ENCODE measurements at places on chromosomes 16 and 17. TPM values are rescaled to one million over a fixed set of nuclear protein-coding genes. Genes with fewer than 3 reads are reported as not detected.

- peak overlapping the region; percentile 61 for H3K27ac ChIP-seq
- H3K27me3 ChIP-seq = no peaks in the 10 kb centered on the region
- DNase-seq = no peak
- no peak overlapping the region for H3K4me3 ChIP-seq
These were observed 581.0 kb upstream of the CDH11 start for GRCh38 chr16:65702707-65703402.

GRCh38 chr17:3732210-3732621 is 8.5 kb downstream of the HASPIN start:
- peaks cover 4% of the 10 kb centered on the region for H3K4me1 ChIP-seq
- H3K27ac ChIP-seq = no peak overlapping the region
- H3K36me3 ChIP-seq = no peaks in the 10 kb centered on the region
- no peak overlapping the region for H3K4me3 ChIP-seq
- no peak for DNase-seq

DNA sequence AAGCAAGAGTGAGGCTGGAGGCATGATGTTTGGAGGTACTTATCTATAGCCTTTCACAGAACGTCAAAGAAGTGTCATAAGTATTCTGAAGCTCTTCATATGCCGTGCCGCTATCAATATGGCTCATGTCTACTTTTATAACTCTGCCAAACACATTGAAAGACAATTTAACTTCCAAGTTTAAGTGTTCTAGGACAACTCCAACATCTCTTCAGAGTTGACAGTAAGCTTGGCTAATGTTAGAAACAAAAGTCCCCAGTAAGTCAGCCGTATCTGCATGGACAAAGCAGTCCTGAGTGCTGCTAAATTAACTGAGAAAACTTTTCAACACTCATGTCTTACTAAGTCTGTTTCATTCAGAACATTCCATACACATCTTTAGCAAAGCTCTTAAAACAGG is 32.2 kb downstream of the GRB2 start:
- no peak overlapping the region for H3K4me3 ChIP-seq
- peaks cover 21% of the 10 kb centered on the region for H3K36me3 ChIP-seq
- no peak for DNase-seq
- H3K4me1 ChIP-seq = peaks cover 4% of the 10 kb centered on the region
- H3K27ac ChIP-seq = no peak overlapping the region

GRCh38 chr16:57781741-57782606 is 20.3 kb downstream of the KIFC3 start:
- H3K4me3 ChIP-seq = no peak overlapping the region
- H3K36me3 ChIP-seq = peaks cover 51% of the 10 kb centered on the region
- no peak overlapping the region for H3K27ac ChIP-seq
- no peaks in the 10 kb centered on the region for H3K4me1 ChIP-seq
- DNase-seq = no peak
- H3K27me3 ChIP-seq = no peaks in the 10 kb centered on the region

GRCh38 chr16:81967358-81967757 is 43.9 kb downstream of the SDR42E1 start:
- no peaks in the 10 kb centered on the region for H3K4me1 ChIP-seq
- no peak overlapping the region for H3K27ac ChIP-seq
- H3K4me3 ChIP-seq = no peak overlapping the region
- H3K36me3 ChIP-seq = no peaks in the 10 kb centered on the region
- no peaks in the 10 kb centered on the region for H3K27me3 ChIP-seq

DNA sequence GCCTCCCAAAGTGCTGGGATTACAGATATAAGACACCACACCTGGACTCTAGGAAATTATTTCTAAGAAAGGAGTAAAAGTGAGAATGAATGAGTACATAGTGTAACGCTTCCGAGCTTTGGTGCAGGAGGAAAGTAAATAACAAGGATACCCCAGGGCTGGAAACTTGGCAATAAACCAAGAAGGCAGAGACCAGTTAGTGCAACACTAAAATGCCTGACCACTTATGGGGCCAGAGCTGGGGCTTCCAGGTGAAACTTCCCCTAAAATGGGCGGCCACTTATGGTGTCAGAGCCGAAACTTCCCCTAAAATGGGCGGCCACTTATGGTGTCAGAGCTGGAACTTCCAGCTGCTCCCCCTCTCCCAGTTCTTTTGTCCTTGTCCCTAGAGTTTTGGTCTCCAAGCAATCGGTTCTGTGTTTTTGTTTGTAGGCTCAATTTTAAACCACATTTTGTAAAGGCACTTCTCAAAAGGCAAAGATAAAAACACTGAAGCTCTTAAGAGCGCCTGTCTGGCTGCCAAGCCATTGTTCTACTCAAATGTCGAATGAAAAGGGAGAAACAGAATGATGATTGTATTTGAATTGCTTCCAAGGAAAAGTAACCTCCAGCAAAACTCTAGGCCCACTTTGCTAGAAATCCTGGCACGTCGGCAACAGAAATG is 63.9 kb downstream of the NXN start:
- H3K4me1 ChIP-seq = peaks cover 15% of the 10 kb centered on the region
- DNase-seq = peak; percentile 82
- H3K36me3 ChIP-seq = peaks cover 4% of the 10 kb centered on the region
- H3K27ac ChIP-seq = peak overlapping the region; percentile 91
- H3K4me3 ChIP-seq = no peak overlapping the region
- H3K27me3 ChIP-seq = no peaks in the 10 kb centered on the region

DNA sequence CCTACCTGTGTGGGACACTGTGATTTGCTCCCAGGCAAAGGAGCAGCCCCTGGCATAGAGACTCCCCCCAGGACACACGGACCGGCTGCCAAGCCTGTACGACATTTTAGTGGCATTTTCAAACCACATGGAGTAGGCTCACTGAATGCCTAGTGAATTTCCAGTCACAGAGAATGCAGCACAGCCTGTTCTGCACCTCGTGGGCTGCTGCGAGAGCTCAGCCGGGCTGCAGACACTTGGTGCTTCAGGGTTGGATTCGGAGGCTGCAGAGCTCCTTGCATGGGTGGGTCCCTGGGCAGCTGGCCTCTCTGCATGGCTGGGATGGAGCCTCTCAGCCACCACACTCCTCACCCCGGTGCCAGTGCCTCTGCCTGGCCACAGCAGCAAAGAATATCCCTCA is 51.2 kb upstream of the HNF1B start:
- no peaks in the 10 kb centered on the region for H3K36me3 ChIP-seq
- no peak overlapping the region for H3K4me3 ChIP-seq
- H3K27ac ChIP-seq = no peak overlapping the region
- no peaks in the 10 kb centered on the region for H3K4me1 ChIP-seq
- H3K27me3 ChIP-seq = no peaks in the 10 kb centered on the region

GRCh38 chr17:75507733-75508719 is 7.3 kb downstream of the CASKIN2 start:
- DNase-seq = no peak
- peaks cover 75% of the 10 kb centered on the region for H3K4me1 ChIP-seq
- no peak overlapping the region for H3K4me3 ChIP-seq
- H3K27me3 ChIP-seq = no peaks in the 10 kb centered on the region
- H3K36me3 ChIP-seq = peaks cover 88% of the 10 kb centered on the region

DNA sequence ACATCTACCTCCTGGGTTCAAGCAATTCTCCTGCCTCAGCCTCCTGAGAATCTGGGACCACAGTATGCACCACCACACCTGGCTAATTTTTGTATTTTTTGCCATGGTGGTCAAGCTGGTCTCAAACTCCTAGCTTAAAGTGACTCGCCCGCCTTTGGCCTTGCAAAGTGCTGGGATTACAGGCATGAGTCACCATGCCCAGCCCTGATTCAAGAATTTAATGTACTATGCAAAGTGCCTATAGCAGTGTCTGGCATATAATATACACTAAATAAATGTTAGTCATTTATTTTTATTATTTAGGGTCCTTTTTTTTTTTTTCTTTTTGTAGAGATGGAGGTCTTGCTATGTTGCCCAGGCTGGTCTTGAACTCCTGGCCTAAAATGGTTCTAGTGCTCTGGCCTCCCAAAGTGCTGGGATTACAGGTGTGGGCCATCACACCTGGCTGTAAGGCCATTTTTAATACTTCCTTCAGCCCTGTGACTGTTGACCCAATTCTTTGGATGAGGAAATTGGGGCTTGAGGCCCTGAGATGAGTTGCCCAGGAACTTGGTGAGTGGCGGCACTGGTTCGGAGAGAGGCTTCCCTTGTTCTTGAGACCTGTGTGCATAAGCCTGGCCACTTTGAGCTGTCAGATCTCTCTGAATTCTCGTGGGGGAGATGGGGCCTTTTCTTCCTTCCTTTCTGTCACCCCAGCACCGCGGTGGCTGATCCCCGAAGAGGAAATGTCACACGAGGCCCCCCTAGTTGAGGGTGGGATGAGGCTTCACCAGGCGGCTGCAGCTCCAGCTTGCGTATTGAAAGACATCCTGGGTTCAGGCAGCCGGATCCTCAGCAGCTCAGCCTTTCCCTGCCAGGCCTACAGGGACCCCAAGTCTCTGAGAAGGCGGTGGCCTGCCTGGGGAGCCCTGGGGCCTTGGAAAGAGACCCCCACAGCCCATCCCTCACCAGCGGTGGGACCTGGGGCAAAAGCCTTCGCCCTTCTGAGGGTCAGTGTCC is 38.7 kb downstream of the LAT start:
- no peak overlapping the region for H3K4me3 ChIP-seq
- H3K27ac ChIP-seq = no peak overlapping the region
- H3K4me1 ChIP-seq = no peaks in the 10 kb centered on the region
- DNase-seq = no peak
- no peaks in the 10 kb centered on the region for H3K27me3 ChIP-seq
- H3K36me3 ChIP-seq = no peaks in the 10 kb centered on the region

- peaks cover 54% of the 10 kb centered on the region for H3K4me1 ChIP-seq
- DNase-seq = no peak
- no peak overlapping the region for H3K27ac ChIP-seq
- no peak overlapping the region for H3K4me3 ChIP-seq
- no peaks in the 10 kb centered on the region for H3K36me3 ChIP-seq
- H3K27me3 ChIP-seq = peaks cover 64% of the 10 kb centered on the region
These were observed 974 bp downstream of the GALR2 start for GRCh38 chr17:76075364-76076145.

VAMP2 gene
- 66.9 TPM for total RNA-seq

OR3A3 gene
- not detected for total RNA-seq

ADAD2 gene
- total RNA-seq = 0.39 TPM

SNAI3 gene
- total RNA-seq = 0.33 TPM

HSD17B2 gene
- 1.3 TPM for total RNA-seq

TAX1BP3 gene
- total RNA-seq = 26.4 TPM

Data from spinal cord (tissue), 10 donors.